Activated CD4-positive, alpha-beta T cell treated with anti-CD3 and anti-CD28 coated beads for 36 hours (primary cell): ENCODE measurements at places on chromosomes 7 and 10.

DNA sequence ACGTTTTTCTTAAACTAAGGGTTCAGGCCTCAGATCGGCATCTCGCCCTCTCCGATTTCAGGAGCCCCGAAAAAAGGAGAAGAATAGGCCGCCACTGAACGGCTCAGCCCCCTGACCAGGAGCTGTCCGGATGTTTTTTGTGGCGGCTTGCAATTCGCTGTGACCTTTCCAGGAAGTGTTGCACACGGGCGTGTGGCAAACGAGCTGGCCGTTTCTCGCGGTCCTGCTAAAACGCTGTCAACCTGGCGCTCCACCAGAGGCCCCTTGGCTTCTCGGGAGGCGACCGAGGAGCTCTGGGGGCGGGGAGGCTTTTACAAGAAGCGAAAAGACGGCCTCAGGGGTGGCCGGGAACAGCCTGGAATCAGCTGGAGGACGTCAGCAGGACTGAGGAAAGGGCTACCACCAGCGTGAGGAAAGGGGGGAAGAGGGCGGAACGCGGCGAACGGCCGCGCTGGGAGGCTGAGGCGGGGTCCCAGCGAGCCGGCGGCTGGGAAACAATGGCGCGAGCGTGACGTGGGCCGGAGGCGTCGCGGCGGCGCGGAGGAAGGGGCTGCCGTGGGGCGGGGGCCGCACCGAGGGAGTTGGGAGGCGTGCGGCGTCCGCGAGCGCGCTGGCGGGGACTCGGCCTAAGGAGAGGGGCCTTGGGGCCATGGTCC, 493 bp downstream of the NT5C2 start:
- DNase-seq = peak; percentile 81

DNA sequence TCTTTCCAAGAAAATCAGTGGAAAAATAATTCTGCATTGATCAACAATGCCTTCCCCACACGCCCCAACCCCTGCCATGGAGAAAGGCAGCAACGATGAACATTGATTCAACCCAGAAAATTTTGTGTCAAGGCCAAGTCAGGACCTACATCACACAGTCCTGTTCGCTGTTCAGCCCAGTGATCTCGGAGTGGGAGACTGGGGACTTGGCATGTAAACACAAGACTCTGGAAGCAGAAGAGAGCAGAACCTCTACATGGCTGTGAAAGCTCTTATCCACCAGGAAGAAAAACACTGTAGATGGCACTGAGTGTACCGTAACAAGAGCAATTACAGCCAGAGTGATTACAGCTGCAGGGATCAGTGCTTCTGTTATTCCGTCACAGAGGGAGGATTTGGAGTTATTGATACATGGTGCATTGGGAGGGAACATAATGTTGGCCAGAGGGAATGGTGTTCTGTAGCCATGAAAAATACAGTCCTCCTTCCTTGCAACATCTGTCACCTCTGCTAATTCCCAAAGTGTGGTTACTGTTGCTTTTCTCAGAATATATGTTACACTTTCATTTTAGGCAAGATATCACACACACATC, 136.6 kb downstream of the IQUB start:
- no peak for DNase-seq

- no peak for DNase-seq
These were observed 138.2 kb upstream of the ADO start for GRCh38 chr10:62666275-62666674.

DNA sequence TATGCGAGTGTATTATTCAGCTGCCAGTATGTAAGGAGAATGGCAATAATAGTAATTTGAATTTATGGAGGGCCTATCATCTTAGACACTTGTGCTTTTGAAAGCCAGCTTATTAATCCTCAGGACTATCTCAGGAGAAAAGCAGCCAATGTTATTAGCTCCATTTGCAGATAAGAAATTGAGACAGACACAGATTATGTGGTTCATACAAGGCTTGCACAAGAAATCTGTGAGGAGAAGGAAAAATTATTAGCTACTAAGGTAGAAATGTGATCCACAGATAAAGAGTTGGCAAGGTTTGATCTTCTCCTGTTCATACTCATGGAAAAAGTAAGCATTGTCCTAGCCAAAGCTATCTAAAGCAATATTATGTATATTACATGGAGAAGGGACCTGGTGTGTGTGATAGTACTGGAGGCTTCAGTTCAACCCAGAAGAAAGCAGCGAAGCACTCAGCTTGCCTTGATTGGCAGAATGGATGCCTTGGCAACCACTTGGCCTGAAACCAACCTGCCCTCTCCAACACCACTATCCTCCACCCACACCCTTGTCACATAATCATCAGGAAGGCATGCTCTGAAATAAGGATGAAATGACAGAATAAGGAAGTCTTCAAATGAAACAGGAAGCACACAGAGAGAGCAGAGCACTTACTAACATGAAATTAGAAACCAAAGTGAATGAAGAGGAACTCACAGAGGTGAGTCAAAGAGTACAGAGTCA, 18.0 kb downstream of the MACC1 start:
- DNase-seq = peak; percentile 20

- DNase-seq = no peak
These were observed 272.5 kb downstream of the SEMA3A start for GRCh38 chr7:83921941-83922607.

DNA sequence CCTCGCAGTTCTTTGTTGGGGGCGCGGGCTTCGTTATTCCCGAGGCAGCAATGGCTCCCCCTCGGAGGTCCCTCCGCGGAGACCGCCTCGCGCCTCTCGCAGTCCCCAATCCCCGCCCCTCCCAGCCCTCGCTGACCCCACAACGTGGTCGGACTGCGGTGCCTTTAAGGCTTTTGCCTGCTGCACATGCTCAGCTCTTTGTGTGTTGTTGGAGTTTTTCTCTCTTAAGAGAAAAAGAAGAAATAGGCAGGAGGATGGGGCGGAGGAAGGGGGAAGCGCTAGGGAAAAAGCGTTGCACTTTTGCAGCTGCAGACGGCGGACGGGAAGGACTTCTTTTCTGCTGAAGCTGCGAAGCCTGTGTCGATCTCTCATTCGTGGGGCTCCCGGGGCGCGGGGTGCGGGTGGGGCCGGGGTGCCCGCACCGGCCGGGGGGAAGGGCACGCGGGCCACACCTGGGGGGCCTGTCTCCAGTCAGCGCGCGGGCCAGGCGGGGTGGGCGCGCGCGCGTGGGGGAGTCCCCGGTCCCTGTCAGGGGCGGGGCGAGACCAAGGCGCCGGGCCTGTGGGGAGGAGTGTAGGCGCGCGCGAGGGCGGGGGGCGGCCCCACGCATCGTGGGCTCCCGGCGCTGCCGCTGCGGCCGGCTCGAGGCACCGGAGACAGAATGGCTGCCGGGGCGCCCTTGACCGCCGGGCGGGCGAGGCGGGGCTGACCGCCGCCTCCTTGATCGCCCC, 445 bp upstream of the ATRNL1 start:
- DNase-seq = peak; percentile 43

DNA sequence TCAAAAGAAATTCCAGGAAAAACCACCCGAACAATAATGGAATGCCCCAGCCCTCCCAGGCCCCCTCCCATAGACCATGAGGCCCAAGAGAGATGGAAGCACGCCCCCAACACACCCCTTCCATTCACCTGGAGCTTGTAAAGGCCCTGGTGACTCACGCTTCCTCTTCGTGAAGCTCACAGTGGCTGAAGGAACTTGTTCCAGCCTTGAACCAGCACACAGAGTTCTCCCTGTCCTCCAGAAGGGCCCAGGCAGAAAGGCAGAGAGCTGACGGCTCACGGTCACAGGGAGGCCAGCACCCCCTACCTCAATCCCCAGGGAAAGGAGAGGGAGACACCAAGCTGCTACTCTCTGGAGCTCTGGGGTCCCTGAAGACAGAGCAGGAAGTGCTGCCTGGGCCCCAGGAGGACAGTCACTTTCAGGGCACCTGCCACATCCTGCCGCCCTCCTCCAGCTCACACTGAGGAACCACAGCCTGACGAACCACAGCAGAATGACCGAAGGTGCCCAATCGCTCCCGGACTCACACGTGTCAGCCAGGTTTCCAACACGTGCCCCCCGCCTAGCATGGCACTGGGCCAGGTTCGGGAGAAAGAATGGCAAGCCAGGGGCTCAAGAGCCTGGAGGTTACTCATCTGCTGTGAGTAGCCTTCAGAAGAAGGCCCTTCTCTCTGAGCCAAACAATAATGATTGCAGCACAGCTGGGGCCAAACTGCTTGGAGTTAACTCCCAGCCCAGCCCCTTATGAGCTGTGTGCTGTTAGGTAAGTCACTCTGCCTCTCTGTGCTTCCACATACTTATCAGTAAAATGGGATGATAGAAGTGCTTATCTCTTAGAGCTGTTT, 52.8 kb downstream of the DLG5 start:
- DNase-seq = peak; percentile 72

DNA sequence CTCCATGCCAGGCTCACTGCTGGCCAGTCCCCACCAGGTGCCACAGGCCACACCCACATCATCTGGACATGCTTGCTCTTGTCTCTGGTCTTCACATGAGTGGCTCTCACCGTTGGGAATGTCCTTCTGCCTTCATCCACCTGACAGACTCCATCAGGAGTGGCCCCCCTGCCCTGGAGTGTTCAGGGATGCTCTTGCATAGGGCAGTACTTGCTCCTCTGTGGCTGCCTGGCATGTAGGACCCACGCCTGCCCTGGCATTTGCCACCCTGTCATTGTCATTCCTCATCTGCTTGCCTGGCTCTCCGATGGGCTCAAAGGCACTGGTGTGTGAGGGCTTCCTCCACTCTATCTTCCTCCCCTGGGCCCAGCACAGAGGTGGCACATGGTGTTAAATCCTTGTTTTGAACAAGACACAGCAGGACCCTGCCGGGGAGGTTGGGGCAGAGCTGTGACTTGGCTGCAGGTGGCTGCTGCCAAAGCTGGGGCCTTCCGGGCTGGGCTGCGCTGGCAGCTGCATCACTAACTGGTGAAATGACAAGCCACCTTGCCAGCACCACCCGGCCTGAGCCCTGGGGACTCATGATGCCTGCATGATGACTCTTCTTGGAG, 1.8 kb downstream of the SH2D4B start:
- DNase-seq = no peak

DNA sequence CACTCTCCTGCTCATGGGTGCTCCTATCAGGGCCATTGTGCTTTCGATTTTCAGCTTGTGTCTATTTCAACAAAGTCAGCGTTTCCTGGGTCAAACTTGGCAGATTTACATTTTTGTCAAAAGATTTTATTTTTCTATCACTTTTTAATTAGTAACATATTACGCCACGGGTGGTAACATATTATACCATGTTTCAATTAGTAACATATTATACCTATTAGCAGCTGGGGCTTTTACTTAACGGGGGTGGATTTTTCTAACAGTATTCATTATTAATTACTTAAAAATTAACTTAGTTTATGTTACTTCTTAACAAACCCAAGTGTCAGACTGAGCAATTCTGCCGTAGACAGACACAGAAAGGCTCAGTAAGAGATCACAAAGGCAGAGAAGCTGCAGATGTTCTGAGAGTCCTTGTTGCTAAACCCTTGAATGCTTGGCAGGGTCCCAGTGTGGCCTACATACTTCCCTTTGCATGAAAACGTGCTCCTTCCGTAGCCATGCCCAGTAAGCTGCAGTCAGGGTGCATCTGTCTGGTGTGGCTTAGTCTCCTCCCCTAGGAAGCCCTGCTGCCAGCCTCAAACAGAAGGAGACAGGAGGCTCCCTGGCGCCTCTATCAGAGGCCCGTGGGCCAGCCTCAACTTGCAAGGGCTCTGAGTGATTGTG, 263.1 kb upstream of the CXCL12 start:
- no peak for DNase-seq

DNA sequence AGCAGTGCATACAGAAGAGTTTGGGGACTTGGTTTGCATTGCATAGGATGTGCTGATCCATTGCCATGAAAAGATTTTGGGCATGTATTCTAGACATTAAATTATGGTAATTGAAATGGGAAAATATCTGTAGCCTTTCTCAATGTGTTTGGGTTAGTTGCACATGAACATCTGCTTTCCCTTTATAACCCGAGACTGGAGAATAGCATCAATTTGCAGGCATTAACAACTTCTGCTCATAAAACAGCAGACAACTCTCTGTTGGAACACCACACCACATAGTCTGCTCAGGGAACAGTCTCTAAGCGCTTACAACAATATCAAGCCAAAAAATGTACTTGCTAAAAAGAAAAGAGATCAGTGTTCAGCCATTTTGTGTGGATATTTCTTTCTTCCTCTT, 1391.1 kb upstream of the LRRTM3 start:
- no peak for DNase-seq

- no peak for DNase-seq
These were observed 65.5 kb upstream of the VWC2 start for GRCh38 chr7:49707891-49708290.

GRCh38 chr10:24574578-24575155, 149.0 kb downstream of the ARHGAP21 start:
- no peak for DNase-seq

GRCh38 chr10:95408983-95409873, 118.4 kb upstream of the PDLIM1 start:
- DNase-seq = no peak

DNA sequence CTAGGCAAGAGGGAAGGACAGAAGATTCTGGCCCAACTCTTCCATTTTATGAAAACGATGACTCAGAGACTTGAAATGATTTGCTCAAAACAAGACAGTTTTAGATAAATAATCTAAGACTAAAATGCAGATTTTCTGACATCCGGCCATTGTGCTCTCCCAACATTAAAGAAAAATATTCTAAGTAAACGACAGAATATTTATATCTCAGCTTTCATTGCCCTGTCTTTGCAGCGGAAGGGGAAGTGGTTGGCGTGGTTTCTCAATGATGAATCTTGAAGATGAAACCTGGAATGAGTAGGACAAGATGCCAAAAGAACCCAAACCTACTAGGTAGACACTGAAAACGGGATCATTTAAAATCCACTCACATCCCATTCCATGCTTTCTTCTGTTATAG, 28.9 kb upstream of the NPY start:
- no peak for DNase-seq

DNA sequence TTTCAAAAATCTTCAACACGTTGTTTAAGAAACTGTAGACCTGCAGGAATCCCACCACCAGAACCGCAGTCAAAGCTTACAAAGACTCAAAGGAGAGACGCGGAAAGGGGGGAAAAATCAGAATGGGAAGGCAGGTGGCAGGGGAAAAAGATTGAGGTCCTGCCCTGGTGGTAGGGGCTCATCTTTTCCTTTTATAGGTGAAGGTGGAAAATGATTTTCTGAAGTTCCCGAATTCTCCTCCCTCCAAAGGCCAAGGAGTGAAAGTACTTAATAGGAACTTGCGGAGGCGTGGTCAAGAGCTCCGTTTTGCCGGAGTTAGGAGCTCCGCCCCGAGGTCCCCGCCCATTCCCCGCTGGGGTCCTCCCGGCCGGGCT, 724 bp downstream of the BBIP1 start:
- peak; percentile 92 for DNase-seq
